Activated CD8-positive, alpha-beta T cell treated with anti-CD3 and anti-CD28 coated beads for 36 hours (primary cell): ENCODE measurements at places on chromosomes 13 and 19.

DNA sequence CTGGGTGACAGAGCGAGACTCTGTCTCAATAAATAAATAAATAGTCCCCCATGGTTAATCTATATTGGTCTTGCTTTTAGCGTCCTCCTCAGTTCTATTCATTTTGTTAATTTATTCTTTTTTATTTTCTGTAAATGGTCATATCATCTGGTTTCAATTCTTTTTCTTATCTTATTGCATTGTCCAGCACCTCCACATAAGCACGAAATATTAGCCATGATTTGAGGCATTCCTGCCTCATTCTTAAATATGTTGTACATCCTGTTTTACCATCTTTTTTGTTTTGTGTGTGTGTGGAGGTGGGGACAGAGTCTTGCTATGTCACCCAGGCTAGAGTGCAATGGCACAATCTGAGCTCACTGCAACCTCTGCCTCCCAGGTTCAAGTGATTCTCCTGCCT, 24.6 kb upstream of the CCDC124 start:
- no peak for DNase-seq

DNA sequence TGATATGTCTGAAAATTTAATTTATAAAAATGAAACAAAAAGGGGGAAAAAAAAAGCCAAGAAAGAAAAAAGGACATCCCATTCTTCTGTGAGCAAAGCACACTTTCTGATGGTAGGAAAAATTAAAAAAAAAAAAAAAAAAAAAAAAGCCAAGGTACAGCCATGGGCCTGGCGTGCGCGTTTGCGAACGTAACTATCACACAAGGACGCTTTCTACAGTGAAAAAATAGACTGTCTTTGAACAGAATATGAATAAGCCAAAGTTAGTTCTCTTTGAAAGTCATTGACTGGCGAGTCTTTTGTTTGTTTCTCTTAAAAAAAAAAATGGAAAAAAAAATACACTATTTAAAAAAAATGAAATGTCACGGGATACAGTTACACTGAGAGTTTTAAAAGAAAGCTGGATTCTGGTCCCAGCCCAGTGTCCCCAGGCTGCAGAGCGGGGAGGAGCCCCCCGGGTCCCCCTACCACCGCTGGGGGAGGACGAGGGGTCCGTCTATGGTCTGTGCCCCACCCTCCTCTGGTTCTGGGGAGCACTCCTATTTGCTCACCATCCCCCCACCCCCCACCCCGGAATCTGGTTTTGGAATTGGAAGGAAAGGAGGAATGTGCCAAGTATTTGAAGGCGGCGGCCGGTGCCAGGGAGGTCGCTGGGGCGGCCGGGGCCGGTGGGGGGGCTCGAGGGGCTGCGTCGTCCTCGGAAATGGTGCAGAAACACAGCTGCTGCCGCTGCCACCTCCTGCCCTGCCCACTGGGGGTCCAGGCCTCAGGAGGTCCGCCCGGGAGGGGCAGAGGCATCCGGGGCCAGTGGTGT, 134.5 kb downstream of the PTPRS start:
- DNase-seq = no peak

DNA sequence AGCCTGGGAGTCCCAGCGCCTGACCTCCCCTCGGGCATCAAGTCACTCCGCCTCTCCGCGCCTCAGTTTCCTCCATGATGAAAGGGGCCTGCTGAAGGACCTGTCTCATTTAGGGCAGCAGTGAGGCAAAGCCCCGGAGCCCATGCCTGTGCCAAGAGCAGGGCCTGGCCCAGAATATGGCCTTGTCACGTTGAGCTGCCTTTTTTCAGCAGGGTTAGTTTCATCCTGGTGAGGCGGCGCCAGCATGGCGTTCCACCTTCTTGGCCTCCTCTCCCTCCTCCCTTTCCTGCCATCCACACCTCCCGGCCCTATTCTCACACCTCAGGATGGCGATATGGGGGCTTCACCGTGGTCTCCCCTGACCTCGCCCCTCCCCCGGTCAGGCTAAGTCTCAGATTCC, 30.2 kb downstream of the PAK4 start:
- DNase-seq = no peak

GRCh38 chr13:84553227-84553626, 671.0 kb upstream of the SLITRK1 start:
- DNase-seq = no peak

DNA sequence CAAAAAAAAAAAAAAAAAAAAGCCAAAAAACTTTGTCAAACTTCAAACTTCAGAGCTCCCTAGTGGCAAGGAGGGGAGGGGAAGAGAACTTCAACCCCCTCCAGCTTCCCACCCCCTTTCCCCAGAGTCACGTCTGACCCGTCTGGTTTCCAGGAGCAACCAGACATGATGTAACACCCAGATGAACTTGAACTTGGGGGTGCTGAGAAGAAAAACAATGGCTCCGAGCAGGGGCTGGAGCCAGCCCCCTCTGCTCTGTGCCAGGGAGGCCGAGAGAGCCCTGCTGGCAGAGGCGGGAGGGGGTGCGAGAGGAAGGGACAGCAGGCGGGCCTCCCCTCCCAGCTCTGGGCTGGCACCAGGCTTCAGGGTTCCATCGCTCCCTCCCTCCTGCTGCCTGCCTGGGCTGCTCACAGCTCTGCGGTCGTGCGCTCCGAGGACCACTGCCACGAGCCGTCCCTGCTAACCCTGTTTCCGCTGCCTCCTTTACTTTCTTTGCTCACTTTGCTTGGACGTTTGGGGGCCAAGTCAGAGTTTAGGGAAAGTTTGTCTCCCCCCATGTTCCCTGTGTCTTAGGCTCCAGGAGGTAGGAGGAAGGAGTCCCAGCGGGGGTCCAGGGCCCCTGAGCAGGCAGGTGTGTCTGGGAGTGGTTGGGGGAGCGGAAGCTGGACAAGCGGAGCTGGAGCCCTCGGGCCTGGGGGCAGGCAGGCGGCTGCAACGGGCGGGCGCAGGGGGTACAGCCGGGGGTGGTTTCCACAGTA, 11.1 kb downstream of the LYL1 start:
- DNase-seq = no peak

GRCh38 chr13:76271728-76272232, 614.4 kb downstream of the KCTD12 start:
- DNase-seq = no peak
